ENCODE measurements at places on chromosomes 12 and 14.

DNA sequence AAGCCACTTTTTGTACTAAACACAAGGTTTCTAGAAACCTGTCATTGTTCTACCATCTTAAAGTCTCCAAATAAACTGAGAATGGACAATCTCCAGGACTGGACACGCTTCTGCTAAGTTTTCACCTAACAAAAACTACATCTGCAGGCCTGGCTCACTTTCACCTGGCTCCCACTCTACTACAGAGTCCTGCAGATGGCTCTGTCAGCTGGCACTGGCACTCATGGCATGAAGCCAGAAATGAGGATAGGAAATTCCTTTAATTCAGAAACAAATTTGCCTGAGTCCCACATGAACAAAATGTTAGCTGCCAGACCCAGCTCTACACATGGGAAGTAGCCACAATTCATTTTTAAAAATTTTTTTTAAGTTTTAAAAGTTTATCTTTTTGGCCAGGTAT lies 42.1 kb downstream of the STXBP6 start:
- no peak for DNase-seq

- DNase-seq: no peak
These were observed 27.1 kb upstream of the TMTC2 start for GRCh38 chr12:82659343-82660207.

GRCh38 chr12:49661746-49662145 lies 38.4 kb downstream of the PRPF40B start:
- no peak for DNase-seq

DNA sequence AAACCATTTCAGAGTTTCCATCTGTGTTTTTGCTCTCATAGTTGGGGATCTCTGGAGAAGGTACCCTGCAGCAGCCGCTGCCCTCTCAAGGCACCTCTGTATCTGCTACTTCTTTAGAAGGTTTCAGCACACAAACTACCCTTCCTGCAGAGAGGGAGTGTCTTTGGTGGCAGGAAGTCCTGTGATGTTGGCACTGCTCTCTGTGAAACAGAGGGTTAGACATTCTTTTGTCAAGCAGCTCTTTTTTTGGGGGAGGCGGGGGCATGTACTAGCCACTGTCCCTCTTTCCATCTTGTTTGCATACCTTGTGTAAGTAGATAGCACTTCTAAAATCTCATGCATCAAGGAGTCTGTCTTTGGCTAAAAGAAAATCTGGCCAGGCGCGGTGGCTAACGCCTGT lies 352.6 kb downstream of the BMP4 start:
- no peak for DNase-seq

DNA sequence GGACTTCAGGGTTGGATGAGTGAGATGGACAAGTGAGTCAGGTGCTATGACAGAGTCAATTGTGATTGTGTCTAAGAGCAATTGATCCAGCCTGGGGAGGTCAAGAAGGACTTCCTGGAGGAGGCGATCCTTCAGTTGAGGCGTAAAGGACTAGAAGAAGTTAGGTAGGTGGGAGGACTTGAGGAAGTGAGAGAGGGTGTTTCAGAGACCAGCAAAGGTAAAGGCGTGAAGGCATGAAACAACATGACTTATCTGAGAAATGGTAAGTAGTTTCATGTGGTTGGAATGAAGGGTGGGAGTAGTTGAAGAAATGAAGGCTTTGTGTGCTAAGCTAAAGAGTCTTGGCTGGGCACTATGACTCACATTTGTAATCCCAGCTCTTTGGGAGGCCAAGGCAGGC lies 48.9 kb upstream of the PPP1CC start:
- no peak for DNase-seq

DNA sequence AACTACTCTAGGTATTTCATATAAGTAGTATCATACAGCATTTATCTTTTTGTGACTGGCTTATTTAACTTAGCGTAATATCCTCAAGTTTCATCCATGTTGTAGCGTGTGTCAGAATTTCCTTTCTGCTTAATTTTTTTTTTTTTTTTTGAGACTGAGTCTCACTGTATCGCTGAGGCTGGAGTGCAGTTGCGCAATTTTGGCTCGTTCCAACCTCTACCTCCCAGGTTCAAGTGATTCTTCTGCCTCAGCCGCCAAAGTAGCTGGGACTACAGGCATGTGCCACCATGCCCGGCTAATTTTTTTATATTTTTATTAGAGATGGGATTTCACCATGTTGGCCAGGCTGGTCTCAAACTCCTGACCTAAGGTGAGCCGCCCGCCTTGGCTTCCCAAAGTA lies 28.9 kb downstream of the PNMA1 start:
- DNase-seq: no peak

DNA sequence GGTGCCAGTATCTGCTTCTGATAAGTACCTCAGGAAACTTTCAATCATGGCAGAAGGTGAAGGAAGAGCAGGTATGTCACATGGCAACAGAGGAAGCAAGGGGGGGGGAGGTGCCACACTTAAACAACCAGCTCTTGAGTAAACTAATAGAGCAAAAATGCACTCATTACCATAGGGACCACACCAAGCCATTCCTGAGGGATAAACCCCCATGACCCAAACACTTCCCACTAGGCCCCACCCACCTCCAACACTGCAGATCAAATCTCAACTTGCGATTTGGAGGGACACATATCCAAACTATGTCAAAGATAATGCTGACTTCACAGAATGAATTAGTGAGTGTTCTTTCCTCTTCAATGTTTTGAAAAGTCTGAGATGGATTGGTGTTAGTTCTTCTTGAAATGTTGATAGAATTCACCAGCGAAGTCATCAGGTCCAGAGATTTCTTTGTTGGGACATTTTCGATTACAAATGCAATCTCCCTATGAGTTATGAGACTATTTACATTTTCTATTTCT lies 16.6 kb downstream of the TFCP2 start:
- no peak for DNase-seq

DNA sequence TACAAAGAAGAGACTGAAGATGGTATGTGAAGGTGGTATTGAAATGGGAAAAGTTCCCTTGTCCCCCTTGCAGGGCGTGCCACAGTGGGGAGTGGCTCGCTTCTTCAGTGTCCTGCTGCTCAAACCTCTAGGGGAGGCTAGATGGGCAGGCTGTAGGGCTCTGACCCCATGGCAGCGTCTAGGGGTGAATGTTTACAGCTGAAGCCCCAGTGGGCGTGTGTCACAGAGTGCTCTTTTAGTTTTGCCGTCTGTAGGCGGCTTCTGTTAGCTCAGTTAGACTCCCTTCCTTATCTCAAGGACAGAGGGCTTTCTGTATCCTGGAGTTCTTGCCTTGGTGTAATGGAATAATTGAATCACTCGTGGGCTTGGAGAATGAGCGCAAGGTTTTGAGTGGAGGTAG lies 266.2 kb downstream of the RAD51B start:
- no peak for DNase-seq

DNA sequence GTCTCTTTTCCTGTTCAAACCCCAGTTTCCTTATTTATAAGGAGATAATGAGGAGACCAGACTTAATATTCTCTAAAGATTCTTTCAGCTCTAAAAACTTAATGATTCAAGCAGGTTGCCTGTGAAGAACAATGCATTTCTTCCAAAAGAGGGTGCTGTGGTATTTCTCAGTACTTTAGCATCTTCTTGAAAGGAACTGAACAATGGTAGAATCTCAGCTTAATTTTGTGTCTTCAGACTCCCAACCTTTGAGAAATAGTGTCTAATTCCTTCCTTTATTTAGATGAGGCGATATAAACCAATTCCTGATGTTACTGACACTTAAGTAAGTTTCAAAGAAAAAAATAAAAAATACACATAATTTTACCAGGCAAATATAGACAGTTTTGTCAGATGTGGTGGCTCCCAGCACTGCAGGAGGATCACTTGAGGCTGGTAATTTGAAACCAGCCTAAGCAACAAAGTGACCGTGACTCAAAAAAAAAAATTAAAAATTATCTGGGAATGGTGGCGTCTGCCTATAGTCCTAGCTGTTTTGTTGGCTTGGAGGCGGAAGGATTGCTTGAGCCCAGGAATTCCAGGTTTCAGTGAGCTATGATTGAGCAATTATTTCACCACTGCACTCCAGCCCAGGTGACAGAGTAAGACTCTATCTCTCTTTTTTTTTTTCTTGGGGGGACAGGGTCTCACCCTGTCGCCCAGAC lies 76.9 kb upstream of the PSMA6 start:
- DNase-seq: no peak

DNA sequence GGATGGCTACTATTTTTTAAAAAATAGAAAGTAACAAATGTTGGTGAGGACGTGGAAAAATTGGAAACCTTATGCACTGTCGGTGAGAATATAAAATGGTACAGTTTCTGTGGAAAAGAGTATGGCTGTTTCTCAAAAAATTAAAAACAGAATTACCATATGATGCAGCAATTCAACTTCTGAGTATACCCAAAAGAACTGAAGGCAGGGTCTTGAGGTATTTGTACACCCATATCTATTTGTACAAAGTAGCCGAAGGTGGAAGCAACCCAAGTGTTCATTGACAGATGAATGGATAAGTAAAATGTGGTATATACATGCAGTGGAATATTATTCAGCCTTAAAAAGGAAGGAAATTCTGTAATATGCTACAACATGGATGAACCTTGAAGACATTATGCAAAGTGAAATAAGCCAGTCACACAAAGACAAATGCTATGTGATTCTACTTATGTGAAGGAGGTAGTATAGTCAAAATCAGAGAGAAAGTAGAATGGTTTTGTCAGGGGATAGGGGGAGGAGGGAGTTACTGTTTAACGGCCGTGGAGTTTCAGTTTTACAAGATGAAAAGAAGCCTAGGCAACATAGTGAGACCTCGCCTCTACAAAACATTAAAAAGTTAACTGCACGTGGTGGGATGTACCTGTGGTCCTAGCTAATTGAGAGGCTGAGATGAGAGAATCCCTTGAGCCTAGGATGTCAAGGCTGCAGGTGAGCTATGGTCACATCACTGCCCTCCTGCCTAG lies 38.4 kb upstream of the CCT2 start:
- no peak for DNase-seq

- no peak for DNase-seq
These were observed 112.5 kb upstream of the HIF1A start for GRCh38 chr14:61582815-61583214.

DNA sequence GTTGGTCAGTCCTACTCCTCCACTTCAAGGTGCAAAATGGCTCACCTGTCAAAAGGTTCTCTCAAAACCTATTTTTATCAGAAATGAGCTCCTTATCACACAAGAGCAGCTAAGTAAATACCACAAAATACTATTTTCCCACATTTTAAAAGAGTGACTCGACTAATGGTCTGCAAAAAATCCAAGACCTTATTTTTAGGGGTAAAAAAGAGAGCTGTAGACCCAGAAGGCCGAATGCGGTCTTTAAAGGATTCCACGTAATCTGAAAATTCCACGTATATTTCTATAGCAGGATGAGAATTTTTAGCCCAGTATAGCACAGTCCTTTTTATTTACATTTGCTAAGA lies 3.8 kb downstream of the C14orf93 start:
- no peak for DNase-seq

DNA sequence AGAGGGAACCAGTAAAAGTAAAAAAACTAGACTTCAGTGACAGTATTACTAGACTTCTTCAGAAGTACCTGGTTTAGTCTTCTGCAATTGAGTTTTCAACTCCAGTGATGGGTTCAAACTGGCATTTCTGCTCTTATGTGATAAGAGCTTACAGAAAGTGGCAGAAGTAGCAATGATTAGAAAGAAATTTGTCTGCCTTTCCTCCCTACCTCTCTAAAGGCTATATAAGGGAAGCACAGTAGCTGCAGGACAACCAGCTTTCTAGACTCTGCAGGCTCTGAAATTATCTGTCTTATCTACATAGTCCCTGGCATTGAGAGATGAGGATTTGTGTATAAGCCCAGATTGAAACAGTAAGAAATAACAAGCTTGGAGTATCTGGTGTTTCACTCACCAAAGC lies 107.5 kb downstream of the DAAM1 start:
- DNase-seq: no peak

- no peak for DNase-seq
These were observed at the start of gene KCNA5 for GRCh38 chr12:5043589-5044419. TSS of gene KCNA5 (plus strand) at chr12:5043879. CDS start at chr12:5044148, 269 bp downstream.

DNA sequence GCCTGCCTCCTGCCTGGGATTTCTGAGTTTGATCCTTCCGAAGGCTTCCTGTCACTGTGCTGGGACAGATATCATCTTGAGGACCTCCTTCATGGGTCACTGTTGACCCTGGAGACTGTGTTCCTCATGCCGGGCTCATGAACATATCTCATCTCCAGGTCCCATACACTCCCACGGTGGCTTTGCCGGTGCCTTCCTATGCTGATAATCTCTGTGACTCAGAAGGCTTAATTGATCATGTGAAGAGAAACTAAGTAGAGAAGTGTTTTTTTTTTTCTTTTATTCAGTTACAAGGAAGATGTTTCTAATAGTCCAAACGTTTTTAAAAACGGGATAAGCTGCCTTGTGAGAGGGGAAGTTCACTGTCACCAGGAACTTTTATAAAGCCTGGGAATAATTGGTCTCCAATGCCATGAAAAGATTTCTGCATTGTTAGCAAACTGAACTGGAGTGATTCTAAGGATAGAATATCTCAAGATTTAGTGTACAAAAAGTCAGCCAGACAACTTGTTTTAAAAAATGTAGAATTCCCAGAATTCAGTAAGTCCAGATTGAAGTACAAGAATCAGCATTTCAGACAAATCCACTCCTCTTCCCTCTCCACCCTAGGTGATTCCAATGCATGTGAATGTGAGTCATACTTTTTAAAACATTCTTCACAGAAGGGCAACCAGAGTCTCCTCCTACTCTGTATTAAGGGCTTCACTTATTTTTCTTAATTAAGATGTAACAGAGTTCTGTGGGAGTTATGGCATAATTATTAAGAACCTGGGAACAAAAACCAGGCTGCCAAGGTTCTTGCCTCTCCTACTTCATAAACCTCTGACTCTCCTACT lies 139.8 kb upstream of the LGR5 start:
- no peak for DNase-seq

GRCh38 chr14:104676694-104677511 lies 12.5 kb upstream of the INF2 start:
- peak; percentile 44 for DNase-seq

- DNase-seq: no peak
These were observed 144.4 kb upstream of the ARHGAP5 start for GRCh38 chr14:31932675-31933074.

DNA sequence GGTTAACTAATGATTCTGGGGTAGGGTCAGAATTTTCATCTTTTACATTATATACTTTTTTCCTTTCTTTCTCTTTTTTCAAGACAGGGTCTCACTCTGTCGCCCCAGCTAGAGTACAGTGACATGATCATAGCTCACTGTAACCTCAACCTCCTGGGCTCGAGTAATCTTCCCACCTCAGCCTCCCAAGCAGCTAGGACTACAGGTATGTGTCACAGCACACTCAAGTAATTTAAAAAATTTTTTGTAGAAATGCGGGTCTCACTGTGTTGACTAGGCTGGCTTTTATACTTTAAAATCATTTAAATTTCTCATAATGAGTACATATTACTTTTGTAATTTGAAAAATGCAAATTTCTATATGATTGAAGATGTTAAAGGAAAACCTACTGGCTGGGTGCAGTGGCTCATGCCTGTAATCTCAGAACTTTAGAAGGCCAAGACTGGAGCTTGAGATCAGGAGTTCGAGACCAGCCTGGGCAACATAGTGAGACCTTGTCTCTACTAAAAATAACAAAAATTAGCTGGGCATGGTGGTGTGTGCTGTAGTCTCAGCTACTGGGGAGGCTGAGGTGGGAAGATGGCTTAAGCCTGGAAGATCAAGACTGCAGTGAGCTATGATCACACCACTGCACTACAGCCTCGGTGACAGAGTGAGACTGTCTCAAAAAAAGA lies 25.7 kb downstream of the R3HDM2 start:
- no peak for DNase-seq

GRCh38 chr12:100675432-100675831 lies 101.9 kb downstream of the GAS2L3 start:
- DNase-seq: no peak
